Stimulated activated memory B cell treated with anti-CD40 and anti-IgM and Interleukin-4, amounts not matched to agents 10 μg/mL and 1 μg/mL and 100 μg/mL, for 72 hours (primary cell): ENCODE measurements at places on chromosomes 2 and 18.

GRCh38 chr18:23827681-23828080, 138.4 kb downstream of the LAMA3 start:
- H3K27ac ChIP-seq = no peak overlapping the region
- H3K4me3 ChIP-seq = no peak overlapping the region
- H3K36me3 ChIP-seq = no peaks in the 10 kb centered on the region
- no peak for ATAC-seq

DNA sequence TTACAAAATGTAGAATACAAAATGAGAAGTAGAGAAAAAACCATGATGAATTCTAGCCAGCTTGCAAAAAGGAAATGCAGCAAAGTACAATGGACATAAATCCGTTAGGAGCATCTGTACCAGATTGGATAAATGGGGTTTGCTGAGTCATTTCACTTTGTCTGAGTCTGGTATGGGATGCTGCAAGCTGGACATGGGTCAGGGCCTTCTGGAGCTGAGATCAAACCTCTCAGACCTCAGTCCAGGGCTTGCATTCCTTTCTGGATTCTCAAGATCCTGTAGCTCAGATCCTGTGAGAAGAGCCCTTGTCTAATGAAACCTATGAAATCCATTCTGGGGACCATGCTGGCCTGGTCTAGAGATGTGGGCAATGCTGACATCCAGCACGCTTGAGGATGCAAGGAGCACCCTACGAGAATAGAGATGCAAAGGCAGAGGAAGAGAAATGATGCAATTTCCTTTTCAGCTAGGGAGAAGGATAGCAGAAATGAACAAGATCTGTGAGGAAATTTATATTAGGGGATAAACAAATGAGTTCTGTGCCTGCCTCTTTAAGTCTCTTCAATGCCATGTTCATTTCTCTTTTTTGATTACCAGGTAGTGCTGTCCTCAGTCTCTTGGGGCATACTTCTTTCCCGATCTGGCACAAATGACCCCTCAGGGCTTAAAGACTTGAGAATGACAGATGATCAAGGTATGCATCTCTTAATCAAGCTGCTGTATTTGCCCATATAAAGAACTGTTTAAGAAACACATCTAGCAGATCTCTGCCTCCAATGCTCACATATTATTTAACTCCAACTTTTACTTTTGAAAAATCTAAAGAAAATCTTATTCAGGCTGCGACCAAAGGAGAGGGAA, 230.4 kb downstream of the MEIS1 start:
- H3K4me3 ChIP-seq = no peak overlapping the region
- no peaks in the 10 kb centered on the region for H3K36me3 ChIP-seq
- H3K27ac ChIP-seq = no peak overlapping the region
- no peak for ATAC-seq
- no peaks in the 10 kb centered on the region for H3K27me3 ChIP-seq

DNA sequence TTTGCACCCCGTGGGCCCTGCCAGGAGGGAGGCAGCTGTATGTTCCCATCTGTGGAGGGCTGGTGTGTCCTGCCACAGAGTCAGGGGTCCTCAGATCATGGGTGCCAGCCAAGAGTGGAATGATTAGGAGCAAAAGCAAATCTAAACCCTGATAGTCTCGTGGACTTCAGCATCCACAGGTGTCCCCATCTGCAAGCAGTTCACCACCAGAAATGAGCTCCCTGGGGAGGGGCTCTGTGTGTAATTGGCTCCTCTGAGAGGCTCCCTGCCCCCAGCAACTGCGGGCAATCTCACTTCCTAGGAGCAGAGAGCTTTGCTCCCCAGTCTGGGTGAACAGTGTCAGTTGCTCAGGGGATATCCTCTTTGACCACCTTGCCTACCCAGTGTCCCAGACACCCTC, 78.1 kb downstream of the HNRNPLL start:
- H3K36me3 ChIP-seq = no peaks in the 10 kb centered on the region
- peaks cover 17% of the 10 kb centered on the region for H3K27me3 ChIP-seq
- H3K4me1 ChIP-seq = peaks cover 14% of the 10 kb centered on the region
- no peak for ATAC-seq
- no peak overlapping the region for H3K27ac ChIP-seq
- no peak overlapping the region for H3K4me3 ChIP-seq

DNA sequence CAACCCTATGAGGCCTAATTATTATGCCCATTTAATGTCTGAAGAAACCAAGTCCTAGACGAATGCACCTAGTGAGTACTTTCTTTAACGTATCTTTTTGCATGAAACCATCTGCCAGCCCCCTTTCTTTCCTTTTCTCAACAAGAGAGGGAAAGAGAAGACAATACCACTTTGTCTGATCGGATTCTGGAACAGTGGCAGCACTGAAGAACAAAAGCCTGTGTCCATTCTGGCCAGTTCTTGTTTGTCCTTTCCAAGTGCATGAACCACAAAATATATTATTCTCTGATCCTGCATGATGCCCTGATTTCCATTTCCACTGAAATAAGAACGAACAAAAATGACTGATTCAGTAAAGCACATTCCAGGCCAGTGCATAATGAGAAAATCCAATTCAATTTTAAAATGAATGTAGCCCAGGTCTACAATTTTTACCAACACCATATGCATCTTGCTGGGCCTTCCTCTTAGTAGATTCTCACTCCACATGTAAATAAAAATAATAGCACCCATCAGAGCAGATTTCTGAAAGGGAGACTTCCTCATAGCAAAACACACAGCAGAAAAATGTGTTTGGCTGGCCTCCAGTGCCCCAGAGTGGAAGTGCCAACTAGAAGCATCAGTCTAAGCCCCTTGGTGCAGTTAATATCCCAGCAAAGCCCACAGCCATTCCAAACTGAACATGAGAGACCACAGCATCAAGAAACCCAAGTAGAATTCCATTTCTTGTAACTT, 422.6 kb upstream of the ID2 start:
- ATAC-seq = no peak
- no peak overlapping the region for H3K4me3 ChIP-seq
- peaks cover 35% of the 10 kb centered on the region for H3K27me3 ChIP-seq
- no peak overlapping the region for H3K27ac ChIP-seq

DNA sequence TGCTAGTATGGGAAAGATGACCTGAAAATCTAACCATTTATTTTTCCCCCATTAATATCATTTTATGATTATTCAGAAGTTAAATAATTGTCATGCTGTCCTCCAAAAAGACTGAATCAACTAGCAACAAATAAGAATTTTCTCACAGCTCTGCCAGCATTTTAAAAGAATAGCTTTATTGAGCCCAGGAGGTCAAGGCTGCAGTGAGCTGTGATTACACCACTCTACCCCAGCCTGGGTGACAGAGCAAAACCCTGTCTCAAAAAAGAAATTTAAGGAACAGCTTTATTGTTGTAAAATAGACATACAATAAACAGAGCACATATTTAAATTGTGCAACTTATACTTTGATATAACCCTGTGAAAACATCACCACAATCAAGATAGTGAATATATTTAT, 24.8 kb upstream of the IL1A start:
- ATAC-seq = no peak
- H3K4me3 ChIP-seq = no peak overlapping the region
- H3K4me1 ChIP-seq = peaks cover 55% of the 10 kb centered on the region
- peaks cover 27% of the 10 kb centered on the region for H3K36me3 ChIP-seq
- no peak overlapping the region for H3K27ac ChIP-seq
